ENCODE measurements at places on chromosomes 6 and 20.

- no peak for DNase-seq
These were observed 615.7 kb upstream of the CITED2 start for GRCh38 chr6:139990026-139990686.

- DNase-seq, result no peak
These were observed 190.2 kb downstream of the COL9A1 start for GRCh38 chr6:70112716-70113115.

DNA sequence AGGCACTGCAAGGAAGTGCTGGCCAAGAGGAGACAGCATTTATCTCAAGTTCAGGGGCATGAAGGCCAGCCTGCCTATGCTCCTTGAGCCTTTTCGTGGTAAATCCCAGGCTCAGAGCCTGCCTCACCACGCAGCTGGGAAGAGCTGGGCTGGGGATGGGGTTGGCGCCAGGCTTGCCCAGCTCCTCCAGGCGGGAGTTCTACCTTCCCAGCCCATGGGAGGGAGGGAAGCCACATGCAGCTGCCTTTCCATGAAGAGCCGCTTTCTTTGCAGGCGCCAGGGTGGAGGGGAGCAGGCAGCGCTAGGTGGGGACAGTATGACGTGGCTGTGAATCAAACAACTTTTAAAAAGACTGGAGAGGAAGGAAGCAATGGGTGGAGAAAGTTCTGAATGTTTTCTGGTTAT is 19.5 kb upstream of the SIRT5 start:
- no peak for DNase-seq

DNA sequence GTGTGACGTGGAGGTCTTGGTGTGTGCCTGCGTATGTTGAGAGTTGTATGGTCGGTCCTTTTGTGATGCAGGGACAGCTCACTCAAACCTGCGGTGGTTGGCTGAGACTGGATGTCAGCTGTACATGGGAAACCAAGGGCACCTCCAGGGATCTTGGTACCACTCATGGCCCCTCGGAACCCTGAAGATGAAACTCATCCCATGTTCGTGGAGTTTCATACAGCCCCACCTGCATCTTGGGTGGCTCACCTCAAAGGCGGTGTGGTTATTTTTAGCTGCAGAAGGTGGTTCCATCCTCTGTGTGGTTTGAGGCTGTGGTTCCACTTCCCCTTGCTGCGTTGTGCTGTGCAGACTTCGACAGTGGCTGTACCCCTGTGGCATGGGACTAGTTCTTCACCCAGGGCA is 52.6 kb upstream of the SLC22A1 start:
- DNase-seq, result no peak

- DNase-seq, result peak; percentile 50
These were observed 9.4 kb upstream of the ARMC12 start for GRCh38 chr6:35727231-35727934.

GRCh38 chr6:76057469-76057868 is 15.0 kb downstream of the IMPG1 start:
- no peak for DNase-seq

- peak; percentile 94 for DNase-seq
These were observed 1.5 kb upstream of the GMEB2 start for GRCh38 chr20:63628246-63628975.

- DNase-seq, result no peak
These were observed 79.8 kb upstream of the SCAF8 start for GRCh38 chr6:154653385-154653784.

GRCh38 chr6:85498596-85499258 is 48.8 kb downstream of the NT5E start:
- no peak for DNase-seq

- no peak for DNase-seq
These were observed 165.0 kb upstream of the JARID2 start for GRCh38 chr6:15080895-15081294.

DNA sequence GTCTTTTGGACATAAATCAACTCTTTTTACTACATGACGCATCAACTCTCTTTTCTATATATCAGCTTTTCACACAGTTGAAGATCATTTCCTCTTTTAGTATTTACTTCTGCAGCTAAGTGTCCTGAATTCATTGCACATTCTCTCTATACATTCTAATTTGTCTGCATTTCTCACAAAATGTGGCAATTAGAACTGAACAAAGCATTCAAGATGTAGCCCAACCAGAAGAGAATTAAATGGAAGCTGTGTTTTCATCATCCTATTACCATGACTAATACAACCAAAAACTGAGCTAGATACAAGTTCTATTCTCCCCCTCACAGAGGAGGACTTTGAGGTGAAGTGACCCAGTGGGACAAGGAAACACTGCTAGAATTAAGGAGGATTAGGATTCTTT is 86.9 kb downstream of the PLCG1 start:
- DNase-seq, result no peak

DNA sequence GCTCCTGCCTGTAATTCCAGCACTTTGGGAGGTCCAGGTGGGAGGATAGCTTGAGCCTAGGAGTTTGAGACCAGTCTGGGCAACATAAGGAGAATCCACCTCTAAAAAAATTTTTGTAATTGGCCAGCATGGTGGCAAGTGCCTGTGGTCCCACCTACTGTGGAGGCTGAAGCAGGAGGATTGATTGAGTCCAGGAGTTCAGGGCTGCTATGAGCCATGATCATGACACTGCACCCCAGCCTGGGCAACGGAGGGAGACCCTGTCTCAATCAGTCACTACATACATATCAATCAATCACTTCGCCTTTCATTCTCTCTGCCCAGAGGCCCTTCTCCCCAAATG is 1.1 kb upstream of the STK38 start:
- no peak for DNase-seq

GRCh38 chr6:170100046-170100445 is 190.8 kb downstream of the DLL1 start:
- no peak for DNase-seq

DNA sequence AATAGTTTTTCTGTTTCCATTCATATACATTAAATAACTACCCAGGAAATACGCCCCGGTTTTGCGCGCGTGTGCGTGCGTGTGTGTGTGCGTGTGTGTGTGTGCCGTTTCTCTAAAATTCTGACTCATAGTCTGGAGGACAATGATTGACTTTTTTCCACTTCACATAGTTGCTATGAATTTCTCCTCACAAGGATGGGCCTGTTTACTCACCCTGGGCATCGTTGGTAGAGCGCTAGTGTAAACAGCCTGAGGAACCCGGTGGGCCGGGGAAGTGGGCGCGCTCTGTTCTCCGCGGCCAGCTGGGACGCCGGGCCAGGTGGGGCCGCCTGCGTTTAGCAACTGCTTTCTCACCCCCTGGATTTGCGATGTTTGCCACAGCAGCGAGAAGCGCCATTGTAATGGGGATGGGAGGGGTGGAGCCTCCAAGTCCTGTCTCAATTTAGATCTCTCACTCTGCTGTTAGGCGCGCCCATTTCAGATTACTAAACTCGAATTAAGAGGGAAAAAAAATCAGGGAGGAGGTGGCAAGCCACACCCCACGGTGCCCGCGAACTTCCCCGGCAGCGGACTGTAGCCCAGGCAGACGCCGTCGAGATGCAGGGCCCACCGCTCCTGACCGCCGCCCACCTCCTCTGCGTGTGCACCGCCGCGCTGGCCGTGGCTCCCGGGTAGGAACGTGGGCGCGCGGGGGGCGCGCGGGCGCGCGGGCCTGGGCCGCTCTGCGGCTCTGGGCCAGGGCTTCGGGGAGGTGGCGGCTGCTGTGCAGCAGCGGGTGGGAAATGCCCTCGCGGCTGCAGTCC is at the start of gene CD109:
CD109 (plus strand) TSS at position 585 of the 803 bp plus-strand sequence; CDS start at position 598, 13 bp downstream.
- DNase-seq, result peak; percentile 28

DNA sequence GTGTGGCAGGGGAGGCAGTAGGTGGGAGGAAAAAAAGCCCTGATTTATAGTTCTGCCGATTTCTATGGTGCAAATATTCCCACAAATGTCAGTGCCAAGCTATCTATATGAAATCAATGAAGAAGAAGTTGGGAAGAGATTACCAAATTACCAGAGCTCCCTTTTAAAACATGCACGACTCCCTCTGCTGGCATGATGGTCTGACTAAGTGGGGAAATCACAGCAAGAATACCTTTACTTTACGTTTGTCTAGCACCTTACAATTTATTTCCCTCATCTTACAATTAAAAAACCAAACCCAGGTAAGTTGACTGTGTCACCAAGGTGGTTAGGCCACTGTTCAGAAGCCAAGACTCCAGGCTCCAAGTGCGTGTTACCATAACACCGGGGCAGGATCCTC is 55.6 kb downstream of the AGPAT4 start:
- no peak for DNase-seq

- no peak for DNase-seq
These were observed 13.5 kb downstream of the DHX35 start for GRCh38 chr20:38975539-38976120.

DNA sequence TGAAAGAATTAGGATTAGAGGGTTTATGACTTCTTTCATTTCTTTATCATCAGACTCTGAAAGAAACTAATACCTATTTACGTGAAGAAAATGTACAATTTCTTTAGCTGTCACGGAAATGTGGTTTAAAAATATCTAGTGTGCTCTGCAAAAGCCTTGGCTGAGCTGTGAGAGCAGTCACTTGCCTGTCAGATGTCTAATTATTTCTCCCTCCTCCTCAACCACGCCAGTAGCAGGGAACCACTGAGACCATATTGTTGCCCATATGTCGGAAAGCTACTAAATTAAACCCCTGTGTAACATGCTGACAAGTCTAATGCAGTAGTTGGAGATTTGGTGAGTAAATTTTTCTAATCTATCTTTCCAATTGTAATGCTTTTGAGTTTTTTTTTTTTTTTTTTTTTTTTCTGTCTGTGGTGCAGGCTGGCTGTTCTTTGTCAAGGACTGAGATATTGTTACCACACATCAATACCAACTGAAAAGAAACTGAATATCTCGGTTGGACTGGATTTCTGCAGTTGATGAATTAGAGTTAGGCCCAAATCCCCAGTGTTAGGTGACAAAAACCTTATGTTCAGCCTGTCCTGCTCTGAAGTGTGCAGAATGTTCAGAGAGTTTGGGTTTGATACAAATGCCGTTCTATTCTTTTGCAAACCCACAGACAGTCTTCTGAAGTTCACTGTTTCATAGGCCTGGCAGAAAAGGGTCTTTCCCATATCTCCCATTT is 302.9 kb upstream of the SYNCRIP start:
- no peak for DNase-seq

Measured in HuH-7.5 (cell line).